ENCODE measurements at places on chromosomes 2 and 18. TPM values are rescaled to one million over a fixed set of nuclear protein-coding genes. Genes with fewer than 3 reads are reported as not detected.

Gene PRKAG3
- not detected for polyA plus RNA-seq

Gene KCNG2
- polyA plus RNA-seq: not detected

Gene CELF4
- polyA plus RNA-seq: 1.5 TPM

- DNase-seq: no peak
These were observed 43.9 kb downstream of the MEIS1 start for GRCh38 chr2:66478731-66479316.

Gene CNTNAP5
- not detected for polyA plus RNA-seq

DNA sequence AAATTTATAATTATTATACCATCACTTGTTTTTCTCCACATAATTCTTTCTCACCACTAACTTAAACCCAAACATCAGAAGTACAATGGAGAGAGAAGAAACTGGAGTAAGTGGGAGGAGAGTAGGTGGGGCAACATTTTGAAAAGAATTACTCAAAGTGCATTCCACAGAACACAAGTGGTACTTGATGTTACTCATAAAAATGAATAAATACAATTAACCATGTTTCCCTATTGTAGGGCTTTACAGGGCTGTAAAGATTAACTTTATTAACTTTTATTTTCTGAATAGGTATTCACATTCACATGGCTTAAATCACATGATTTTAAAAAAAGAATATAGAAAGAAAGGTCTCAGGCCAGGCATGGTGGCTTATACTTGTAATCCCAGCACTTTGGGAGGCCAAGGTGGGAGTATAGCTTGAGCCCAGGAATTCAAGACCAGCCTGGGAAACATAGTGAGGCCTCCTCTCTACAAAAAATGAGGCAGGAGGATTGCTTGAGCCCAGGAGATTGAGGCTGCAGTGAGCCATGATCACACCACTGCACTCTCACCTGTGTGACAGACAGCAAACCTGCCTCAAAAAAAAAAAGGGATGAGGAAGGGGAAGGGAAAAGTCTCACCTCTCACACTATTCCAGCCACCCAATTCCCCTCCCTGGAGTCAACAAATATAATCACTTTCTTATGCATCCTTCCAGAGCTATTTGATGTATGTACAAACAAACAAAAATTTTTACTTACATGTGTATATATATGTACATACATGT, 47.1 kb downstream of the KCNG3 start:
- no peak for DNase-seq

Gene SH3RF3
- 1.7 TPM for polyA plus RNA-seq

Gene ZBTB7C
- 1.8 TPM for polyA plus RNA-seq

Gene ANKRD62
- polyA plus RNA-seq: not detected

GRCh38 chr18:36256094-36256493, 41.4 kb upstream of the FHOD3 start:
- DNase-seq: no peak

- DNase-seq: no peak
These were observed 213.3 kb downstream of the MBD5 start for GRCh38 chr2:148234143-148234542.

Gene ANKRD30BL
- polyA plus RNA-seq: not detected

- DNase-seq: no peak
These were observed 938.9 kb downstream of the TDRD15 start for GRCh38 chr2:22062679-22063078.

DNA sequence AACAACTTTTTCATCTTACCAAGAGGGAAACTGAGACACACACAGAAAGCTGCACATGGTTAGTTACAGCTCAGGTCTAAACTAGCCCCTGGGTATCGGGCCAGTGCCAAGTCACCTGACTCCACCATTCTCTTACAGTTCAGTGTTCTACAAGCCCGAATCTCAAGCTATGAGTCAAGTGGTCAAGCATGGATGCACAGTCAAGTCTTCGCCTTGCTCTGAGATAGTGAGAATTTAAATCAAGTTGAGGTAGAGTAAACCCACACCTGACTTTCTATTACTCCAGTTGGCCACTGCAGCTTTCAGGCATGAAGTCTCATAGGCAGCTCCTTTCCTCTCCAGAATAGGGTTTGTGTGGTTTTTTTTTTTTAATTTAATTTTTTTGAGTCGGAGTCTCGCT, 34.5 kb upstream of the ARL5A start:
- no peak for DNase-seq

- peak; percentile 94 for DNase-seq
These were observed 433 bp downstream of the ZFP36L2 start for GRCh38 chr2:43225788-43226557.

DNA sequence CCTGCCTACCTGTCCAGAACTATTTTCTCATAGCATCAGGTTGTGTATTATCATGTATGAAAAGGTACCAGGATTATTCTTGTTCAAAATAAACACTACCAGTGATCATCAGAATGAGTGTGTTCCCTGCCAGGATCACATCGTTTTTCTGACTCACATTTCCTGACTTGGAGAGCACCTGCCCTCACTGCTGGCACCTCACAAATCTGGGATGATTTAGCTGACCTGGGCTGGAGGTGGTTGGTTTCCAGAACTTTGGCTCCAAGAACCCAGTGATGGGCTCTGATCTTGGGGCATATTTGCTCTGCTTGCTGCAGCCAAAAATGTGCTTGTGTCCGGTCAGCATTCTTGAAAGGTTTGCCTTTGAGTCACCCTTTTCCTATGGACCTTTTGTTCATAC, 836.3 kb upstream of the ACVR2A start:
- DNase-seq: no peak

Gene CPSF3
- polyA plus RNA-seq: 27.3 TPM

- no peak for DNase-seq
These were observed 52.4 kb downstream of the LPIN1 start for GRCh38 chr2:11798701-11799435.

GRCh38 chr2:195470622-195471021, 186.4 kb upstream of the SLC39A10 start:
- DNase-seq: no peak

Gene NGEF
- polyA plus RNA-seq: 5.3 TPM

DNA sequence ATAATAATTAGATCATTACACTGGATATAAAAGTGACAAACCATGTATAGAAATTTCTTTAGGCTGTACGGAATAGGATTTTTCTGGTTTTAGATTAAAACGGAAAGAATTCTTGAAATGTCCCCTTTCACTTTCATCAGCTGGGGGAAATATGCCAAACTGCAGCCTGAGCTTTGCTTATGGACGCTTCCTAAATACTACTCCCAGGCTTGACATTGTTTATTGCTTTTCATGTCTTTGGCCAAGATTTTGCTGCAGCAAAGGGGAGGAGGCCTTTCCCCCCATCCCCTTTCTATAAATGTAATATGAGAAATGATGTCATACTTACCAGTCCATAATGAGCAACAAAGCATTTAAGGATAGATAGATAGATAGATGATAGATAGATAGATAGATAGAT, 158.4 kb downstream of the MAP2 start:
- DNase-seq: no peak

- no peak for DNase-seq
These were observed 97.7 kb upstream of the SMAD7 start for GRCh38 chr18:49048396-49049020.

Measured in kidney (tissue), 22 donors.